Natural killer cell treated with Interleukin-12 subunit alpha and Interleukin-12 subunit beta and Interleukin-15 and Interleukin-18, amount 100 ng/mL, for 72 hours (primary cell): ENCODE measurements at places on chromosomes 7 and 10.

DNA sequence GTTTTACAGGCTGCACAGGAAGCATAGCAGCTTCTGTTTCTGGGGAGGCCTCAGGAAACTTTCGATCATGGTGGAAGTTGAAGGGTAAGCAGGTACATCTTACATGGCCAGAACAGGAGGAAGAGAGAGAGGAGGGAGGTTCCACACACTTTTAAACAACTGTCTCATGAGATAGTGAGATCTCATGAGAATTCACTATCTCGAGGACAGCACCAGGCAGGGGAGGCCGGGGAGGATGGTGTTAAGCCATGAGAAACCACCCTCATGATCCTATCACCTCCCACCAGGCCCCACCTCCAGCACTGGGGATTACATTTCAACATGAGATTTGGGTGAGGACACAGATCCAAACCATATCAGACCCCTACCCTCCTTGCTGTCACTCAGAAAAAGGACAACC lies 23.7 kb downstream of the ZNF503 start:
- no peaks in the 10 kb centered on the region for H3K36me3 ChIP-seq
- no peak overlapping the region for H3K27ac ChIP-seq
- no peak overlapping the region for H3K4me3 ChIP-seq
- DNase-seq = no peak
- no peaks in the 10 kb centered on the region for H3K4me1 ChIP-seq
- H3K27me3 ChIP-seq = peaks cover 9% of the 10 kb centered on the region

DNA sequence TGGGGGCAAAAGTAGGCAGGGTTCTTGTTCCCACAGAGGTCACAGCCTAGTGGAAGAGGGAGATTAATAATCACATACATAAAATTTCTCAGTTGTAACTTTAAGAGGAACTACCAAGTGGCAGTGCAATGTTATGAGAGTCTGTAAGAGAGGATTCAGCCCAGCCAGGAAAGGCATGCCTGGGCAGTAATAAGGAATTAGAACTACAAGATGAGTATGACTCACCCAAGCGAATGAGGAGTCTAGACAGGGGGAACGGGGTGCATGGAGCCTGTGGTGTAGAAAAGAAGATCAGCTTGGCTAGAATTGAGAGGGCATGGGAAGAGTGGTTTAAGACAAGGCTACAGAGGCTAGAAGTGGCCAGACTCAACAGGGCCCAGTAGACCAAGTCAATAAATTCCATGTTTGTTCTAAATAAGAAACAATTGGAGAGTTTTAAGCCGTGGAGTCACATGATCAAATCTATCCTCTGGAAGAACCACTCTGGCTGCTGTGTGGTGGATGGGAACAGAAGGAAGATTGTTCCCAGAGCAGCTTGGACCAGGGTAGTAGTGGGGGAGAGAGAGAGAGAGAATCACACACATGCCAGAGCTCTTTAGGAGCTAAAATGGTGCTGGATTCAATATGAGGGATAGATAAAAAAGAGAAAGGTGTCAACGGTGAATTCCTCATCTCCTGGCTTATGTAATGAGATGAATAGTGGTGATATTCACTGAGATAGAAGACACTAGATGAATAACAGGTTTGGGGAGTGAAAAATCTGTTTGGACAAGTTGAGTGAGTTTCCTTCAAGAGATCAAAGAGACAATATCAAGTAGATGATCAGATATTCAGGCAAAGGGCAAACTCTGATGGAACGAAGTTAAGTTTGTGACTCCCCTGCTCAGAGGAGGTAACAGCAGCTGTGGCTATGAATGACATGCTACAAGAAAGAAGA lies 265.1 kb downstream of the FGFR2 start:
- H3K27ac ChIP-seq = no peak overlapping the region
- H3K4me3 ChIP-seq = no peak overlapping the region
- DNase-seq = no peak

GRCh38 chr7:17009007-17009719 lies 127.4 kb upstream of the AGR3 start:
- no peak for DNase-seq
- H3K27me3 ChIP-seq = no peaks in the 10 kb centered on the region
- peak overlapping the region; percentile 77 for H3K27ac ChIP-seq
- H3K4me3 ChIP-seq = no peak overlapping the region
- H3K4me1 ChIP-seq = peaks cover 28% of the 10 kb centered on the region
- H3K36me3 ChIP-seq = no peaks in the 10 kb centered on the region

- no peaks in the 10 kb centered on the region for H3K27me3 ChIP-seq
- peaks cover 16% of the 10 kb centered on the region for H3K4me1 ChIP-seq
- H3K27ac ChIP-seq = peak overlapping the region; percentile 27
- no peaks in the 10 kb centered on the region for H3K36me3 ChIP-seq
- DNase-seq = no peak
Measured at GRCh38 chr7:44068054-44068453, 2.7 kb upstream of the PGAM2 start.

DNA sequence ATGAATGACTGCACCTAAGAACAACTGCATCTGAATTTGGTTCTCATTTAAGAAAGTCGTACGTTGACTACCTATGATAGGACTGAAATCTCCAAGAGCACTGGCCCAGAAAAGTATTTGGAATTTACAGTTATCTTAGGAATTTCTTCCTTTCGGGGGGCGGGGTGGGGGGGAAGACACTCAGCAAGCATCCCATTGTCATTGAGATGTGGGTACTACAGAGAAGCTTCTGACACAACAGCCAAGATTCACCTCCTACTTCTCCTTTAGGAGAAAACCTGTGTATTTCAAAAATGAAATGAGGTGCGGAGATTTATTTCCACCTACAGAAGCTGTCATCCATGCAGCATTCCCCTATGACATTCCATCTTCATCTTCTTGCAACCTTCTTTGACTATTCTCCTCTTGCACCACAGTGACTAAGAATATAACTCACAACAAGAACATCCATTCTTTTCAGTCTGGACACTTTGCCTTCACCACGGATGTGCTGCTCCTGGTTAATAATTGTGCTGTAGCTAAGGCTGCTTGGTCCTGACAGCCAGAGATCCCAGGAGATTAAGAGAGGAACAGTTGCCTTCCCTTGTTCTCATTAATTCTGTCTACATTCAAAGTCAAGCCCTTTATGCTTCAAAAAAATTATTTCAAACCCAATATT lies 98.4 kb upstream of the FRMD4A start:
- no peak overlapping the region for H3K27ac ChIP-seq
- no peaks in the 10 kb centered on the region for H3K4me1 ChIP-seq
- no peak overlapping the region for H3K4me3 ChIP-seq
- no peak for DNase-seq
- H3K36me3 ChIP-seq = no peaks in the 10 kb centered on the region

- H3K36me3 ChIP-seq = peaks cover 50% of the 10 kb centered on the region
- H3K4me1 ChIP-seq = peaks cover 56% of the 10 kb centered on the region
- DNase-seq = peak; percentile 67
Measured at GRCh38 chr10:6014241-6014761, 37.0 kb upstream of the IL15RA start.

DNA sequence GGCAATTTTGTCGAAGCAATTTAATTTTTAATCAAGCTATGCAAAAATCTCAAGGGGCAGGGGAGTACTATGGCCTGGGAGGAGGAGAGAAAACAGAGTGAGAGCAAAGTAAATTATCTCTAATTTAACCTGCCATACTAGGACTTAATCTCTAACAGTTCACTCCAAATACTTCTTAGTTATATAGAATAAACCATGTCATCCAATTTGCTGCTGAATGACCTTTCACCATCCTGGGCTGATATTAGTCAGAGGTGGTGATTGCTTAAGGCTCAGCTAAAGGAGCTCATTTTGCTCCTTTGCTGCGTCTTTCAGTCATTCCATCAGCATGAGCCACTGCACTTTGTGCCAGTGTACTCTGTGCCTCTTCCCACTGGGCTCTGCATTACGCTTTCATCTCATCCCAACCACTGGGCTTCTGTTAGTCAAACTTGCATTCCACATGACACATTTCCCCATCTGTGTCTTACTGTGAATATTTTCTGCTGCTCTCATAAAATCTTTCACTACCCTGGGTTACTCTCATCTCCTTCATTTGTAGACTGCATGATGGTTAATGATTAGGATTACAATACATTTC lies 84.3 kb downstream of the CD36 start:
- H3K27ac ChIP-seq = no peak overlapping the region
- no peak for DNase-seq
- H3K27me3 ChIP-seq = no peaks in the 10 kb centered on the region
- H3K36me3 ChIP-seq = no peaks in the 10 kb centered on the region
- H3K4me3 ChIP-seq = no peak overlapping the region
- no peaks in the 10 kb centered on the region for H3K4me1 ChIP-seq

- H3K27ac ChIP-seq = no peak overlapping the region
- H3K4me3 ChIP-seq = no peak overlapping the region
- DNase-seq = no peak
Measured at GRCh38 chr10:70908406-70909296, 20.3 kb upstream of the PCBD1 start.

DNA sequence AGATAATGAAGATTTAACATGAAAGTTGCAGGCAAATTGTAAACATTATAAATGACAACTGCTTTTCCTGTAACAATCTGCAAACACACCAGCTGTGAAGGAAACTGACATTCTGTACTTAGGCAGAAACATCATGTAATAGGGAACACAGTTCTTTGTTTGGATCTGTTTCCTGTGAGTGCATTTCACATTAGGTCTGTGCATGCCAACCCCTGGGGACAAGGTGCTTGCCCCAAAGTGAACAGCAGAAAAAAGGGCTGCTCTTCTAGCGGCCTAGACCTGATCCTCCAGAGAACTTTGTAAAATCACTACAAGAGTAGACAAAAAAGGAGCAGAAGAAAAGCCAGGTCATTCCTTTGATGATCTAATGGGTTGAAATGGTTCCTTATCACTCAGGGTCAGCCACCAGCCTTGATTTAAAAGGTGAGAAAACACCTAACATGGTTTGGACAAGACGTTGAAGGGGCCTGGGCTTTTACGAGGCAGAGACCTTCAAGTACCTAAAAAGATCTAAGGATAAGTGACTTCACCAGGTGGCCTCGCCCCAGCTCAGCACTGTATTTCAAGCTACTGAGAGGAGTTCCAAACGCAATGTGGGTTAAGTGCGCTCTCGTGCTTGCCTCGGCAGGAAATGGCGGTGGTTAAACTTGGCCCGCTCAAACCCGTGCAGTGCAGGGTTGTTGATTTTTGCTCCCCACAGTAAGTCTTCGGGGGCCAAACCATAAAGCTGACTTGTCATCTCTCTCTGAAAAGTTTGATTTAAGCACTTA lies 249.7 kb downstream of the CREB5 start:
- H3K4me3 ChIP-seq = no peak overlapping the region
- H3K27ac ChIP-seq = no peak overlapping the region
- peaks cover 14% of the 10 kb centered on the region for H3K36me3 ChIP-seq
- H3K27me3 ChIP-seq = peaks cover 40% of the 10 kb centered on the region
- H3K4me1 ChIP-seq = peaks cover 7% of the 10 kb centered on the region

DNA sequence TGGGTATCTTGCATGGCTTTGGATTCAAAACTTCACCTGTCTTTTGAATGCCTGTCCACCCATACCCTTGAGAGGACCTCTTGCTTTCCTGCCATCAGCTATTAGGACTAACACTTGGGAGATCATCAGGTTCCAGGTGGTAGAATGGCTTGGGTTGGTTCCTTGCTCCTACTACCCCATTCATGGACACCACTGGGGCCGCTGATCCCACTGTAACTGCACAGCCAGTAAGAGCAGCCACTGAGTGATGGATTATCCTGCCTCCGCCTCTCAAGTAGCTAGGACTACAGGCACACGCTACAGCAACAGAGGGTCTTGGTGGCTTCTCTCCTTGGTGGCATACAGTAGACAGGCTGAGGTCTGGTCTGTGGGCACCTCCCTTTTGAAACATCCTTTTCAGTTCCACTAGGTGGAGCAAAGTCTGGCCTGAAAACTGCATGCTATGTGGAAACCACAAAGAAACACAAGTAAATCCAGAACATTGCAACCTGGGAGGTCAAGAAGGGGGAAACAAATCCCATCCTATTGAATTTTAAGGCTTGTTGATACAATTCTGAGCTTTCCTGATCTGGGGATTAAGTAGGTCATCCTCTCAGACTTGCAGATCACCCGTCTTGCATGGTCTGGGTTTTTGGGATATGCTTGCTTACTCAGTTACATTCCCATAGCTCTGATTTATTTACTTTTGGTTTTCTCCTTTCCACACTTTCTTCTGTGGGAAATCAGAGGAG lies 9.4 kb downstream of the WBP1L start:
- no peak for DNase-seq
- no peaks in the 10 kb centered on the region for H3K36me3 ChIP-seq
- no peaks in the 10 kb centered on the region for H3K27me3 ChIP-seq
- peak overlapping the region; percentile 37 for H3K27ac ChIP-seq
- H3K4me1 ChIP-seq = peaks cover 31% of the 10 kb centered on the region
- H3K4me3 ChIP-seq = no peak overlapping the region

GRCh38 chr7:125326666-125327255 lies 397.1 kb upstream of the POT1 start:
- H3K27me3 ChIP-seq = no peaks in the 10 kb centered on the region
- no peak overlapping the region for H3K27ac ChIP-seq
- no peaks in the 10 kb centered on the region for H3K36me3 ChIP-seq
- no peak for DNase-seq

DNA sequence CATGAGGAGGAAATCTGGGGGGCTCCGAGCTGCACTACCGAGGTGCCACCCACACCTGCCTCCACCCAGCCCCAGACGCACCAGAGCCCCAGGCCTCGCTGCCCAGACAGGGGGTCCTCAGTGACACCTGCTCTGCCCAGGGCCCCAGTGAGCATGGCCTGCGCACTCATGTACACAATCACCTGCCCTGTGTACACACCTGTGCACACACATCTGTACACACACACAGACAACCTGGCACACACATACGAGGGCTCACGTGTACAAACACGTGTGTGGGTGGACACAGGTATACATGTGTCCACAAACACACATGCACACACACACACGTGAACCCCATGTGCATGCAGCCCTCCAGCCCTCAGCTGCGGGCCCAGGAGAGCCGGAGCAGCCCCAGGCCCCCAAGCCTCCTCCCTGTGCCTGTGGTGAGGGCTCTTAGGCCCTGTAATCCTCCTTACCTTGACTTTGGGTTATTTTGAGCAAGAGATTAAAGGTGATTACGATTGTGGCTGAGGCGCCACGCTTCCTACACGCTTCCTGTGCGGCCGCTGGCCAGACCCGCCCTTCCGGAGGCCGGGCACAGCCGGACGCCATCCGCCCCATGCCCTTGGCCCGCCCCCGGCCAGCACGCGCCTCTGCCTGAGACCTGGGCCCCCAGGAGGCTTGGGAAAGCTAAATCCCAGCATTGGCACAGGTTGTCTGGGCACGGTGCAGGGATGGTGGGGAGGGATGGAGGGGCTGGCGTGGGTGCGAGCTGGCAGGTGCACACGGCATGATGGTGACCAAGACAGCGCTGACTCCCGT lies 71.9 kb downstream of the ELFN1 start:
- H3K4me1 ChIP-seq = peaks cover 21% of the 10 kb centered on the region
- DNase-seq = no peak
- no peaks in the 10 kb centered on the region for H3K27me3 ChIP-seq
- peak overlapping the region; percentile 45 for H3K4me3 ChIP-seq
